ENCODE measurements at places on chromosomes 3 and 15.

GRCh38 chr3:188943591-188943990, 228.2 kb upstream of the TPRG1 start:
- DNase-seq: no peak

DNA sequence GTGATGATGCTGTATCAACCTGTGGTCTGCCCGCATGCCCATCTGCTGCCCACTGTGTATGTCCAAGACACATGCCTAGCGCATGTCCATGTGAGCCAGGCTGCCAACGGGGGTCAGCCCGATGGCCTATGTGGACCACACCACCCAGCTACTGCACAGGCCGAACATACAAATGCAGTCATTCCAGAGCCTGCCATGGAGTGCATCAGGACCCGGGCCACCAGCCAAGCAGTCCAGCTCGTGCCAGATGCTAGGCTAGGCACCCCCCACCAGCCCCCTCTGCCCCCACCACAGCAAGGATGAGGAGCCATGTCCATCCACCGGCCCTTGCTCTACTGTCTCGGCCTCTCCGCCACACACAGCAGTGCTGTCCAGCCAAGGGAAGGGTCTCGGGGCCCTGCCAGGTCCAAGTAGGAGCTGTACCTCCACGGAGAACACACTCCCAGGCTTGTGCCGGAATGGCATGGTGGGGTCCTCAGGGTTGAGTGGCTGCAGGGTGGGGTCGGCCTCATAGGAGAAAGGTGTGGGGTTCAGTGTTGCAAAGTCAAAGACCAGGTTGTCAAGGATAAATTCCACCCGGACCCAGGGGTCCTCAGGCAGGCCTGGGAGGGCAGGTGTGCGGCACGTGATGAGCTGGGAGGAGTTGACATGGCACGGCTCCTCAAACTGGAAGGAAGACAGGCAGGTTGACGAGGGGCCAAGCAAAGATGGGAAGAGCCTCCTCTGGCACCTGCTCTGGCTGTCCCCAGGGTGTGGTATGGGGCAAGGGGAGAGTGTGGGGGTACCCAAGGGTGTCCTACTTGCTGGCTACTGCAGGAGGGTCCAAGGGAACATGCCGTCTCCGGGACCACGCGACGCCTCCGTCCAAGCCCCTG, 15.3 kb downstream of the PLXNB1 start:
- no peak for DNase-seq

DNA sequence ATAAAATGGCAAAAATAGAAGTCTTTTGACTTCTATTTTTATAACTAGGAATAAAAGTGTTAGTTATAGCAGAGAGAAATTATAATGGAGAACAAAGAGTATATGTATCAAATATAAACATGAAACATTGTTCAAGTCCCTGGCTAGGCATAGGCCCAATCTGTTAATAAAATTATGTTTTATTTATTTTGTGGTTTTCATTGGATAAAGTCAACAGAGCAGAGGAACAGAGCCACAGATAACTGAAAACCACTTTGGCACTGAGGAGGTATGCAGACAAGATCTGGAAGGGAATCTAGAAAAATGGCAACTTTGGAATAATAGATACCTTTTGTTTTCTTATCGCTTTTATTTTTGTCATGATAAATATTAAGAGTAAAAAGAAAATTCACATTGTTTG, 50.4 kb upstream of the ICE2 start:
- no peak for DNase-seq

- DNase-seq: no peak
Observed at GRCh38 chr15:33860754-33861153, 107.5 kb upstream of the CHRM5 start.

GRCh38 chr15:64461721-64462162, 1.4 kb downstream of the ZNF609 start:
- DNase-seq: no peak

DNA sequence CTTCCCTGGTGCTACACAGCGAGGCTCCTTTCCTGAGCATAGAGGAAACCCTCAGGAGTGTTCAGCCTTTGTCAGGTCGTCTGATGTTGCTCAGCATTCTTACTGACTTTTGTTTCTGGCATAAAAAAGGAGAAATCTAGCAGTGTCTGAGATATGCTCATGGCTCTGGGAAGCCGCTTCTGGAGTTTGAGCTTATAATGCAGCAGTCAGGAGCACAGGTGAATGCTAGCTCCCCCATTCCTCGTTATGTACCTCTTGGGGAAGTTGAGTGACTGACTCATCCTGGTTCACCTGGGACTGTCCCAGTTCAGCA, 49.2 kb upstream of the MYZAP start:
- DNase-seq: no peak

GRCh38 chr3:117726776-117727175, 1017.2 kb downstream of the TUSC7 start:
- no peak for DNase-seq

- no peak for DNase-seq
Observed at GRCh38 chr3:38984731-38985130, 67.0 kb downstream of the SCN11A start.

GRCh38 chr3:122512284-122512683, 2.5 kb downstream of the KPNA1 start:
- DNase-seq: no peak

DNA sequence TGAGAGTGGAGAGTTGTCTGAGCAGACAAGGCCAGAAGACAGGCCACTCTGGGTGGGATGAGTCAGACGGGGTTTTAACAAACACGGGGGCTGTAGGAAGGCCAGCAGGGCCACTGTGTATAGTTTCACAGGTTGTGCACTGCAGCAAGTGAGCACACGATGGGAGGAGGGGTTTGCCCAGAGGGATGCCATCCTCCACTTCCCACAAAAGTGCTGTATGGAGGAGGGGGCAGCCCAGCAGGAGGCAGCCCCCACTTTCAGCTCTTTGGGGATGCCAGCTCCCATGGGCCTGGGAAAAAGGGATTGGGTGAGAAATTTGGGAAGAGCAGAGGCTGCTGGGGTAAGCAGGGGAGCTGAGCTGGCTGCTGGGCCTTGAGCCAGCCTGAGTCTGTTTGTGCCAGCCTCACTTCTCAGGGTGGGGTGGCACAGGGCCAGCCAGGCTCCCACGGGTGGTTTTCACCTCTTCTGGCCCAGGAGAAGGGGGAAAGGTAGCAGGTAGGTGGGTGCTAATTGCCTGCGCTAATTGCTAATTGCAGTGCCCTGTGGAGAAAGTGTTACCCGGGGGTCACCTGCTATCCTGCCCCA, 6.7 kb downstream of the ZBTB47 start:
- no peak for DNase-seq

- DNase-seq: peak; percentile 12
Observed at GRCh38 chr3:53255423-53255774, 423 bp downstream of the TKT start.

GRCh38 chr15:82315519-82316246, 33.6 kb downstream of the GOLGA6L10 start:
- DNase-seq: no peak

DNA sequence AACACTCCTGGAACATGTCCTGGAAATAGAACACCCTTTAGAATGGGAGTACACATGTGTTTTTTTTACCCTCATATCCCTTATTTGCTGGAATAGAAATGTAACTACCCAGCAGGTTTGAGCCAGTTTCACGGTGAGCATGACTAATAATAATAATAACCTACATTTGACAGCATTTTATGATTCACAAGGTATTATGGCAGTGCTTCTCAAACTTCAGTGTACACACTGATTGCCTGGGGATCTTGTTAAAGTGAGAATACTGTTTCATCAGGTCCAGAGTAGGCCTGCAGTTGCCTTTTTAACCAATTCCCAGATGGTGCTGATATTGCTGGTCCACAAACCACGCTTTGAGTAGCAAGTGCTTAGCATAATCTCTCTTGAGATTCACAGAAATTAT, 63.9 kb downstream of the NFKBIZ start:
- no peak for DNase-seq

DNA sequence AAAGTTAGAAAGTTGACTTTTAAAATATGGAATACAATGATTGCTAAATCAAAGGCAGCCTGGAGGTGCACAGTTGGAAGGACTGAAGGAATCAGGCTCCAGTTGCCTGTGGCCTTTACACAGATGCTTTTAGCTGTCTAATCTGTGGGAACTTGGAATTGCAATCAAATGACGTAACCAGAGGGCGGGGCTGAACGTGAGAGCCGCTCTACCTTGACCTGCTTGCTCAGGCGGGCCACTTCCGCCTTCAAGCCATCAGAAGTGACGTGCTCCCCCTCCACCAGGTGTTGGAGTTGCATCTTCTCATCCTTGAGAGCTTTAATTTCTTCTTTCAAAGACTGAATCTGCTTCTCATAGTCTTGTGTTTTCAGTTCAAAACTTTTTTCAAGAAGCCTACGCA, 37.7 kb upstream of the GNB5 start:
- DNase-seq: peak; percentile 51

GRCh38 chr3:127405010-127405598, 117.3 kb upstream of the PRR20G start:
- DNase-seq: no peak

DNA sequence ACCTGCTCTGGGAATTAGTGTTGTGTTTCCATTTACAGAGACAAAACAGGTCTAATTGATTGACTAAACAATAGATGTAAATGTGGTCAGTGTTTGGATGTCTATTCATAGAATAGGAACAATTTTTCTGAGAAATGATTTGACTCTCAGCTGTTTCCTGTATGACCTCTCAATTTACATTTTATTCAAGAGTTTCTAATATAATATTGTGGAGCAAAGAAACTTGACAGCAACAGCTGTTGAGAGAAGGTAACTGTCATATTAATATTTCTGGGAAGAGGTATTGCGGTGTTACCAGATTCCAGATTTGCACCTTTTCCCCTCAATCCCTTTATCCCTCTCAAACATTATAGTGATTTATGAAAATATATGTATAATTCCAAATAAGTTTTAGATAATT, 3.7 kb upstream of the NR1I2 start:
- no peak for DNase-seq

Data from NCI-H510A (cell line).